Purkinje cell (primary cell): ENCODE measurements at places on chromosomes 12 and 14. TPM values are rescaled to one million over a fixed set of nuclear protein-coding genes. Genes with fewer than 3 reads are reported as not detected.

The TMPRSS12 gene
- polyA plus RNA-seq = 0.73 TPM in 1 of 2 replicates, not detected in the other

The CABP1 gene
- 6.3 and 13.1 TPM in 2 replicates for polyA plus RNA-seq

The PPM1H gene
- 15.4 and 18.0 TPM in 2 replicates for polyA plus RNA-seq

The KRT83 gene
- polyA plus RNA-seq = not detected in 2 replicates

The HOXC9 gene
- not detected in 2 replicates for polyA plus RNA-seq

The MNAT1 gene
- polyA plus RNA-seq = 43.1 and 70.4 TPM in 2 replicates
